ENCODE measurements at places on chromosomes 11 and 22.

DNA sequence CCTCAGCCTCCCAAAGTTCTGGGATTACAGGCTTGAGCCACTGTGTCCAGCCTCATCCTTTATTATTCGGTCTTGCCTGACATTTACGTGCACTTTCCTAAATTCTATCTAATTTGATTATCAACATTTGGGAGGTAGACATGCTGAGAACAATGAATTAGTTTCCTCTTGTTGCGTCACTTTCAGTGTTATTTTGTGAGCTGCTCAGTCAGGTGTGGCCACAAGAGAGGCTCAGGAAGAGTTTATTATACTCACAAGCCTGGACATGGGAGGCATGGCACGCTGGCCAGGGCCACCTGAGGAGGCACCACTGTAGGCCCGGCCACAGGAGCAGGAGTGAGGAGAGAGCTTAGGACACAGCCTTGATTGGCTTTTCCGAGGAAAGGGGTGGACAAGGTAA lies 59.7 kb upstream of the RBFOX2 start:
- DNase-seq: no peak

DNA sequence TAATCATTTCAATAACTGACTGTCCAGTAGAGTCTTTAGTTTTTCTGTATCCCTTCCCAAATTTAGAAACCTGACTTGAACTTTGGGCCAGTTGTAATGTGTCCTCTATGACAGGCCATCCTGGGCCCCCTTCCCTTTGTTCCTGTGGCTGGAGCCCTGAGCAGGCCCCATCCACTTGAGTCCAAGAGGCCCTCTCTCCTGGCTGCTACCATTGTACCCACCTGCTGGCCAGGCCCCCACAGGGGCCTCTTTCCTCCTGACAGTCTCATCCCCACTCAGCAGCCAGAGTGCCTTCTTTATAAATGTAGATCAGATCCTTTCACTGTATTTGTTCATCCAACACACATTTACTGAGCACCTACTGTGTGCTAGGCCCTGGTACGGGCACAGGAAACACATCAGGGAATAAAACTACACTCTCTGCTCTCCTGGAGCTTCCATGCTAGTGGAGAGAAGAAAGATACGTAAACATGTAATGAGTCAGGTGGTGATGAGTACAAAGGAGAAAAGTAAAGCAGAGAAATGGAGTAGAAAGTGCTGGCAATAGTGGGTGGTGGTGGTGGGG lies 2.7 kb upstream of the LRP5 start:
- no peak for DNase-seq

DNA sequence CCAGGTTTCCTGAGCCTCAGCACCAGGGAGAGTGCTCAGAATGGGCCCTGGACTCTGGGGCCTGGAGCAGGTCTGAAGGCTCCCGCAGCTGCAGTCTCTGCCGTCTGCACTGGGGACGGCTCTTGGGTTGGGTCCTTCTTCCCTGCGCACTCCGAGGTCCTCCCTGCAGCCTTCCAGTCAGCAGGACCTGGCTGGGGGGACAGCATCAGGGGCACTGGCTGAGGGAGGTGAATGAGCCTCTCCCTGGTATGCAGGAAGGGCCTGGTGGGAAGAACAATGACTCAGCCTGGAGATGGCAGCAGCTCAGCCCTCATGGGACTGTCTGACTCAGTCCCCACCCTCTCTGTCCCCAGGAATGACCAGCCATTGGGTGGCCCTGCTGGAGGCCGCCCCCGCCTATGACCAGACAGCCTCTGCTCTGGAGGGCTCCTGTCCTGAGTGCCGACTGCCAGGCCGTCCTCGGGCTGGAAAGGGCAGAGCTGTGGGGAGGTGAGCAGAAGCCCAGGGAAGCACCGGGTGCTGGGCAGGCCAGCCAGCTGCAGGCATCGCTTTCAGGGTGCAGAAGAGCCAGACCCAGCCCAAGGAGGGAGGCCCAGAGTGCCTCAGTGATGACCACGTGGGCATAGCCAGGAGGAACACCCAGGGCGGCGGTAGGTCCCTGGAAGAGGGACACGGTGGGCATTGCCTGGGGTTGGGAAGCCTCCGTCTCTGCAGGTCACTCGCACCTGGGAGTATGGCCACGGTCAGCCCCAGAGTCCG lies 455.0 kb downstream of the BRD1 start:
- no peak for DNase-seq

GRCh38 chr11:61072316-61073109 lies 29.8 kb upstream of the CD5 start:
- DNase-seq: no peak

GRCh38 chr11:117554601-117555333 lies 227.1 kb downstream of the CEP164 start:
- no peak for DNase-seq

- no peak for DNase-seq
Measured at GRCh38 chr22:48359613-48359965, 1468.1 kb downstream of the BRD1 start.

GRCh38 chr11:119640541-119640940 lies 88.5 kb downstream of the NECTIN1 start:
- no peak for DNase-seq

- no peak for DNase-seq
Measured at GRCh38 chr11:133981156-133981555, 24.4 kb upstream of the IGSF9B start.

GRCh38 chr22:25672289-25673084 lies 69.5 kb upstream of the MYO18B start:
- DNase-seq: no peak

GRCh38 chr22:35887296-35887875 lies 141.2 kb downstream of the RBFOX2 start:
- no peak for DNase-seq

DNA sequence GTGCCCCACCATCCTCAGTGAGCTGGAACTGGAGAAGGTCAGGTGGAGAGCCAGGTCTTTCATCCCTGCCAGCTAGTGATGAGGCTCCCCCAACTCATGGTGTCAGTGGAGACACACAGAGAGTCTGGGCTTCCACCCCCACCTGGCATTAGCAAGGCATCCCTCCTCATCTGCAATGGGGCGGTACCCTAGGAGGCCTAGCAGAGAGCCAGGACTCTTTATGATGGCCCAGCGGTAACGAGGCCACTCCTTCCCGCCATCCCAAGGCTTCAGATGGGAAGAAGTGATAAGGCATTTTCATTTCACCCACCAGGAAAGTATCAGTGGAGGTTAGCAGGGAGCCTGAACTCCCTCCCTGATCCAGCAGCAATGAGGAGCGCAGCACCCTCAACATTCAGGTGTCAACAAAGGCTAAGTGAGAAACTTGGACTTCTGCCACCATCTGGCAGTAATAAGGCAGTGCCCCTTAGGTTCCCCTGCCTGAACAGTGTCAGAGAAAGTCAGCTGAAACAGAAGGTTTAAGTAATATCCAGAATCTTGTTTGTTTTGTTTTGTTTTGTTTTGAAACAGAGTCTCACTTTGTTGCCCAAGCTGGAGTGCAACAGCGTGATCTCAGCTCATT lies 40.5 kb upstream of the FBLN1 start:
- DNase-seq: no peak

- DNase-seq: no peak
Measured at GRCh38 chr11:118049771-118050170, 27.1 kb upstream of the TMPRSS4 start.

DNA sequence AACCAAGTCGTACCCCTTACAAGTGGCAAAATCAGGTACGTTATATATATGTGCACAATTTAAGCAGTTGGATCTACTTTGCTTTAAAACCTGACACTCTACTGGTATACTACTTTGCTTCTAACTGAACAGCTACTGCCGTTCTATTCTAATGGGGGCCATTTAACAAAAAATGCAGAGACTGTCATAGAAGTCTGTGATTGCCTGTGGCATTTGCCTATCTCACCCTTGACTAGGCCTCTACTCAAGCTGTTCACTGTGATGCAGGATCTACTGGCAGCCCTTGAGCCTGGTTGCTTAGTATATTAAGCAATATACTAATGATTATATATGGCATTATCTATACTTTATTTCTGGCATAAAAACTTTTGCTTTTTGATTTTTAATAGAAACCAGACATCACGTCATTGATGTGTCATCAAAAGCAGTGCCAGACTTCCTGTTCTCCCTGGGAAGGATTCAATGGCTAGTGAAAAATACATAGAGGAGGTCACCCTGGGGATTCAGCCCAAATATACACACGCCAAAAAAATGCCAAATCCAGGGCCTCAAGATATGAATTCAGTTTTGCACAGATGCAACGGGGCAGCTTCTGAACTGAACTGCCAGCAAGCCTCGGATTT lies 40.0 kb upstream of the FIBIN start:
- no peak for DNase-seq

DNA sequence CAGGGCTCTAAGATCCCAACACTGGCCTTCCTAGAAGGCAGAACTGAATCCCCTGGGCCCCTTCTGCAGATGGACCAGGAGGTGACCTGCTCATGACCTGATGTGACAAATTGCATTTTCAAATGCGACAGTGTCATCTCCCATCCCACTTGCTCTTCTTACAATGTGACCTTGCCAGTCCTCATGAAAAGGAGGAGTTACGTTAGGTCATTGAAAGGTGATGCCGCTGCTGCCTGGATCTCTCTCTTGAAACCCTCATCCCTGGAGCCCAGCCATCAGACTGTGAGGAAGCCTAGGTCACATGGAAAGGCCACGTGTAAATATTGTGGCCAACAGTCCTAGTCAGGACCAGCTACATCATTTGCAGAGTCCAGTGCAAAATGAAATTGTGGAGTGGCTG lies 5.7 kb upstream of the C1QTNF4 start:
- DNase-seq: no peak

- no peak for DNase-seq
Measured at GRCh38 chr11:96246718-96247552, 96.1 kb downstream of the MAML2 start.

GRCh38 chr11:61918938-61919704 lies 1.8 kb upstream of the RAB3IL1 start:
- DNase-seq: no peak

DNA sequence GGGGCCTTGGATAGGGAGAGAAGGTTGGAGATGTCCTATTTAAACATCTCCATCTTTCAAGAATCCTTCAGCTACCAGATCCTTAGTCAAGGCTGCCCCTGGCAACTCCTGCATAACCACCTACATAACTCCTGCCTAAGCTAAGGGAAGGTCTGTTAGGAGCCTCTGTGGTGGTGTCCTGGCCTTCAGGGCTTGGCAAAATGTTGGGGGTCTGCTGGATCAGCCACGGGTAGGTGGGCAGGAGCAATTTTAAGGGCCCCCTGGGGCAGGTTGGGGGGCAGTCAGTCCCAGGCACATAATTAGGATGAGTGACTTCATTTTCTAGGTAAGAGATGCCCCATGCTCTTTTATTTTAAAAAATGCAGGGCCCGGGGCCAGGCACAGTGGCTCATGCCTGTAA lies 25.9 kb downstream of the USH1C start:
- DNase-seq: no peak

GRCh38 chr11:47916361-47916841 lies 64.0 kb upstream of the PTPRJ start:
- DNase-seq: no peak

DNA sequence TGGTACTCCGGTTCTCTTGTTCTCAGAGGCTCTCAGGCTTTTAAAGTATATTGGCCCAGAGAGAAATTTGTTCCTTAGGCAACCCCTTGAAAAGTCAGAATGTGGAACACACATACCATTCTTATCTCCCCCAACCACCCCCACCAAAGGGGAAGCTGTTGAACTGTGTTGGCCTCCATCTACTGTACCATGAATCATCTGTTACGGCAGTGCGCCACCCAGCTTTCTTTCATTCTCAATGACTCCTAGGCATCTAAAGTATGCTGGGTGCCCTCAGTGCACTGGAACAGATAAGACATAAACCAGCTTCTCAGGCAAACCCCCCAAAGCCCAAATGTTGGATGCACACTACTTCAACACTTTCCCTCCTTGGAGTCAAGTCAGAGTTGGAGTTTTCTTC lies 696.2 kb upstream of the TENM4 start:
- DNase-seq: no peak

GRCh38 chr11:118047749-118048148 lies 29.1 kb upstream of the TMPRSS4 start:
- DNase-seq: no peak

DNA sequence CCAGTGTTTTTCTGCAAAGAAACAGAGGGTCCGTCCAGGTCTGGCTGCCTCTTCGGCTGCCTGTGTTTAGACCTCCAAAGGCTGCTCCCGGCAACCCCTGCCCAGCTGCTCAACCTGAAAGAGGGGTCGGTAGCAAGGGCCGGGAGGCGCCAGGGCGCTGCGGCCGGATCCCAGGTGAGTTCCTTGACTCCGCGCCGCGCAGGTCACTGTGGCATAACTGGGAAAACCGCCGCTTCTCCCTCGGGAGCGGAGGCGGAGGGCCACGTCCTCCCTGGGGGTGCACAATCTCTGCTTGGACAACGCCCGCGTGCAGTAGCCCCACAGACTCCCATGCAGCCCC lies 1.0 kb upstream of the BRSK2 start:
- no peak for DNase-seq

DNA sequence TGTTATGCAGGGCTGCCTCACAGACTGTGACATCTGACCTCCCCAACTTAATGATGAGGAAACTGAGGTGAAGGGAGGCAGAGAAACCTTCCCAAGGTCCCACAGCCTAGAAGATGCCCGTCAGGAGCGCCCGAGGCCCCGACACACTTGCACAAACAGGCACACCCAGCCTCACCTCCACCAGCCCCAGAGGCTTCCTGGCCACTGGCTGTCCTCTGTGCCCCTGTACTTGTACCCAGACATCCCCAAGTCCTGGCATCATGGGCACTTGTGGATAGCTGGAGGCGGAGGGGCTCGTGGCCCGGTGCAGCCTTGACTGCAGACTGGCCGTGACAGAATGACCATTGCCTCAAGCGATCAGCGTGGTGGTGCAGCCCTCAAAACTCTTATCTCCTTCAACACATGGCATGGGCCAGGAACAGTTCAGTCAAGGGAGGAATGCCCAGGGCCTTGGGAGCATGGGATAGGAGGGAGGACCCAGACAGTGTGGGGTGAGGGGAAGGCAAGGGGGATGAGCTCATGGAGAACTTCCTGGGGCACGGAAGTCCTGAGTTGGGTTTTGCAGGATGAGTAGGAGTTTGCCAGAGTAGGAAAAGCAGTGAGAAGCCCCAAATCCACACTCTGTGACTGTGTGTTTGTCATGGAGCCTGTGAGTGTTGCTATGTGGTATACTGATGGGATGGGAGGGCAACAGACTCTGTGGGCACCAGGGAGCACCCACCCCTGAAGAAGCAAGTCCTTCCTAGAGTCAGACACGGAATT lies 25.8 kb upstream of the PPARA start:
- no peak for DNase-seq

DNA sequence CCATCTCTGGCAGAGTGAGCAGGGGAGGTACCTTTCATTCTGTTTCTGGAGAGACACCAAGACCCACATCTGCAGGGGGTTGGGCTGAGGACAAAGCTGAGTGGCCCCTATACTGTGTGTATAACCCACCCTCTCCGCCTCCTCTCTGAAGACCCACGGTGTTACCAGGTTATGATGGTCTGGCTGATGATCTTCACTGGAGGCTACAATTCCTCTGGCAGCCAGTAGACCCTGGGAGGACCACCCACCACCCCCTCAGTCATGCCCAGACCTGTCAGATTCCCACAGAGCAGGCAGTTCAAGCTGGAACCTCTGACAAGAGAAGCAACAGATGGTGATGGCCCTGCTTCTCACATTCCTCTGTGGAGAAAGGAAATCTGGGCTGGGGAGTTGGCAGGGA lies 11.4 kb upstream of the KCNJ1 start:
- no peak for DNase-seq

GRCh38 chr11:70775386-70776075 lies 377.2 kb downstream of the CTTN start:
- no peak for DNase-seq

Data from thoracic aorta (tissue), 2 donors.